Activated CD8-positive, alpha-beta memory T cell treated with anti-CD3 and anti-CD28 coated beads, Interleukin-2, amount 50 U/mL, for 4 hours (primary cell): ENCODE measurements at places on chromosomes 16 and 17.

GRCh38 chr16:25580041-25580440 is 111.7 kb upstream of the HS3ST4 start:
- no peak for DNase-seq

DNA sequence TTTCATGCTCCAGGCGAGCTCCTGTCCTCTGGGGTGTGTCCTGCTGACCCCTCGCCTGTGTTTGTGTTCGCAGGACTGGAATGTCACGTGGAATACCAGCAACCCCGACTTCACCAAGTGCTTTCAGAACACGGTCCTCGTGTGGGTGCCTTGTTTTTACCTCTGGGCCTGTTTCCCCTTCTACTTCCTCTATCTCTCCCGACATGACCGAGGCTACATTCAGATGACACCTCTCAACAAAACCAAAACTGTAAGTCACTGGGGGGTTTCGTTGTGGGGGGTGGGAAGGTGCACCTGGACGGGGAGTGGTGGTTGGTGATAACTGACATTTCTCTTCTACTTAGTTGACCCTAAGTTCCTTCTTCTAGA is 58.3 kb downstream of the ABCC1 start:
- no peak for DNase-seq

- no peak for DNase-seq
Measured at GRCh38 chr16:2233872-2234812, 2.1 kb upstream of the DNASE1L2 start.

GRCh38 chr17:69575346-69575761 is 160.9 kb downstream of the MAP2K6 start:
- no peak for DNase-seq

GRCh38 chr17:5225668-5226457 is 8.8 kb downstream of the SCIMP start:
- DNase-seq, result no peak

DNA sequence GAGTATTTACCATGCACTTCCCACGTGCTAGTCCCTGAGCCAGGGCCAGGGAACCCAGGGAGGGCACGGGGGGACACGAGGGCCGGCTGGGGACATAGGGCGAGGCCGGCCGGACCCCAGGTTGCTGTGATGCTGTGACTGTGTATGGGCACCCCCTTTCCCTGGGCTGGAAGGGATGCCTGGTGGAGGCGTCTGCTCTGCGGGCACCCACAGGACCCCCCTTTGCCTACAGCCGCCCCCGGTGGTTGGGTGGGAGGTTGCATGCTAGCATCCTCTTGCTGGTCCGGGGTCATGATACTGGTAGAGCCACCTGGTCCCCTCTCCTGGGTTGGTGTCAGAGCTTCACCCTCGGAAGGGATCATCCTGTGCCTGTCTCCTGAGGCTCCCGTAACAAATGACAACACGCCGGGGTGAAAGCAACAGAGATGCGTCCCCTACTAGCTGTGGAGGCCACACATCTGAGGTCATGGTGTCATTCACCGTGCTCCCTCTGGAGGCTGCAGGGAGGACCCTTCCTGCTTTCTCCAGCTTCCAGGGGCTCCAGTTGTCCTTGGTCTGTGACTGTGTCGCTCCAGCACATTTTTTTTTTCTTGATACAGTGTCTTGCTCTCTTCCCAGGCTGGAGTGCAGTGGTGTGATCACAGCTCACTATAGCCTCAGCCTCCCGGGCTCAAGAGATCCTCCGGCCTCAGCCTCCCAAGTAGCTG is 3.1 kb upstream of the CIAO3 start:
- no peak for DNase-seq

- no peak for DNase-seq
Measured at GRCh38 chr16:57305159-57305811, 20.8 kb upstream of the PLLP start.

- no peak for DNase-seq
Measured at GRCh38 chr17:6677158-6677831, 25.7 kb downstream of the C17orf100 start.

DNA sequence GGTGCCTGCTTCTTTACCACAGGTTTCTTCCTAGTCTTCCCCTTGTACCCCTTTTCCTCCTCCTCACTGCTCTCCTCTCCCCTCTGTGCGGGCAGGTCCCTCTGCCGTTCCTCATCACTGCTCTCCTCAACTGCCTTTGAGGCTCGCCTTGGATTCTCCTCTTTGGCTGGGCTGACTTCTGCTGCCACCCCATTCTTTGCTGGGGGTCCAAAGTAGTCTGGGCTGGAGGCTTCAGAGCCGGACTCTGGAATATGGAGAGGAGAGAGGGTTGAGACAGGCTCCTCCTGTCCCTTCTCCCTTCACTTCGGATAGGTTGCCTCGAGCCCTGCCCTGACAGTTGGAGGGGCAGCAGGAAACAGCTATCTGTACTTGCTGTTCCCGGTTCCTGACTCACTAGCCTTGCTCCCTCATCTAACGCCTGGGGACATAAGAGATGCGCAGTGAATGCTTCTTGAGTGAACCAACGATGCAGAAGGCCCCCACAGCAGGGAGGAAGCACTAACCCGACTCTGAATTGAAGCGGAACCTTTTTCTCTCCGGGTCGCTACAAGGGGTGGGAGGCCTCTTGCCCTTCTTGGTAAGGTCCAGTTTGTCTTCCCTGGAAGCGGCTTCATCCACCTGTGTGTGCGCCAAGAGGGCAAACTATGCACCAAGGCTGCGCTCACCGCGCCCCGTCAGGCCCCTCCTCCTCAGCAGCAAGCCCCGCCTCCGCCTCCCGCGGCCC is 655 bp downstream of the HIRIP3 start:
- peak; percentile 67 for DNase-seq

GRCh38 chr16:81748476-81749198 is 30.5 kb upstream of the PLCG2 start:
- no peak for DNase-seq

DNA sequence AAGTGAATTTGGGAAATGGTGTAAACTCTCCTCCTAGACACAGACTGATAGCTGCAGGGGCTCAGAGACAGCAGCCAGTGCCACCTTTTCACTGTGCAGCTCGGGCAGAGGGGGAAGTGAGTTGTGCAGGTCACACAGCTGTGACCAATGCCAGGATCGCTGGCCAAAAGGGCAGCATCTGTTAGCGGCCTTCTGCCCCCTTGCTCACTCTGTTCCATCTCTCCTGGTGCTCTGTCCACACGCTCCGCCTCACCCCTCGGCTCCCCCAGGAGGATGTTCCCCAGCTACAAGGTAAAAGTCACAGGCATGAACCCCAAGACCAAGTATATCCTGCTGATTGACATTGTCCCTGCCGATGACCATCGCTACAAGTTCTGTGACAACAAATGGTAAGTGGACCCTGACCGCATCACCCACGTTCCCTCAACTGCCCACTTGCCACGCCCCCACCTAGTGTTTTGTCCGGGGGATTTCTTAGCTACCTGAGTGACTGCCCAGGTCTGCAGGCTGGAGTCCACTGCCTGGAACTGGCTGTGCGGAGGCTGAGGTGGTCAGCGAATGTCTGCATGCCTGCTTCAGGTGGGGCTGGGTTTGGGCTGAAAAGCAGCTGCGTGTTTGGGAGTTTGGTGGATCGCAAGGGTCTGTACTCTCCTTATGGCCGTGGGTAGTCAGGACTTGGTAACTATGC is 13.5 kb downstream of the TBX4 start:
- DNase-seq, result no peak

- DNase-seq, result no peak
Measured at GRCh38 chr17:66088173-66088572, 103.8 kb downstream of the CEP112 start.
